Stimulated activated CD8-positive, alpha-beta memory T cell treated with anti-CD3 and anti-CD28 coated beads, Interleukin-4, amount 100 ng/mL, for 1 hour (primary cell): ENCODE measurements at places on chromosomes 11 and 22.

DNA sequence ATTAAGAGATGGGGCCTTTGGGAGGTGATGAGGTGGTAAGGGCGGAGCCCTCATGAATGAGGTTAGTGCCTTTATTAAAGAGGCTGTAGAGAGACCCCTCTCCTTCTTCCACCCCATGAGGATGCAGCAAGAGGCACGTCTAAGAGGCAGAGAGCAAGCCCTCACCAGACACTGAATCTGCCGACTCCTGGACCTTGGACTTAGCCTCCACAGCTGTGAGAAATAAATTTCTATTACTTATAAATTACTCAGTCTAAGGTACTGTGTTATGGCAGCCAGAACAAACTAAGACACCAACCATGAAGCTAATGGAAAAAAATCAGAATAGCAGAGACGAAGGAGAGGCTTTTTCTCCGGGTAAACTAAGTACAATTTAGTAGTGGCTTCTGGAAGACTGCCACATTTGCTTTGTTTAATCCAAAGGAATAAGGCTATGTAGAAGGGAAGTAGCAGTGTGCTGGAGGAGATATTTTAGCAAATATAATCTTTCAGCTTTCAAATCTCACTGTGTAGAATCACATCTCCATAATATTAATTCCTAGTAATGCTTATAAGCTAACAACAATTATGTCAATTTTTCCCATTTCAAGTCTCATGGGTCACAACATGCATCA, 12.3 kb upstream of the SIK2 start:
- no peak for DNase-seq

DNA sequence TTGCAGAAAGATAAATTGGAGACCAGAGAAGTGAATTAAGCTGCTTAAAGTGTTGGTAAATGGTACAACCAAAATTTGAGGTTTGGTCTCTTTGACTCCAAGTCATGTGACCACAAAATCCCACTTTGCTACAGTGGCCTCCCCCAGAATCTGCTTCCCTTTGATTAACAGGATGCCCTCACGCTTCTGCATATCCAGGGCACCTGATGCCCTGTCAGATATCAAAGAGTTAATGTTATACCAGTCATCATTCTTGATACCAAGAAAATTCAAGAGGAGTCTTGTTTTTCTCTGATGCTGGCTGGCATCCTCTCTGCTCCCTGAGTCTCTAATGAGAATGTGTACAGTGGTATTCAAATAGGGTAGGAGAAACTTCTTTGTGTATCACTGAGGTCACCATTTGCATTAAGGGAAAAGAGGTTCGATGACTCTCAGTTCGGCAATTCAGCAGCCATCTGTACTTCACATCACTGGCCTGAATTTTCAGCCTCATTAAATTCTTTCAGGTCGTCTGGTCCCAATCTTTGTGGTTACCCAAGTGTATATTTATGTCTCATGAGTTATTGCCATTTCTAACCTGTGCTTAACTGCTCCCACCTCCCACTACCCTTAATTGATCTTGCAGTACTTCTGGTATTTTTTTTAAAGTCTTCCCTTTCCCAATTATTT, 73.9 kb downstream of the BDNF start:
- DNase-seq, result no peak

DNA sequence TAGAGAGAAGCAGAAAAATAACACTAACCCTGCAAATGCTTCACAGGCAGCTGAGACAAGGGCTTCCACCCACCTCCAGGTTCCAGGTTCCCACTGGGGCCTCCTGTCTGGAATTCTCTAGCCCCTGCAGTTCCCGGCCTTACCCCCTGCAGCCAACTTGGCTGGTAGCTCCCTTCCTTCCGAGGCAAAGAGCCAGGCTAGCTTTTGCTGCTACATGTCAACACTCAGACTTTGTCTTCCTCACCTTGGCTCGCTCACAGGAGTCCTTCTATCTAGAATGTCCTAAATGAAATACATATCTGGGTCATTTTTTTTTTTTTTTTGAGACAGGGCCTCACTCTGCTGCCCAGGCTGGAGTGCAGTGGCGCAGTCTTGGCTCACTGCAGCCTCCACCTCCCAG, 9.9 kb upstream of the TTLL1 start:
- no peak for DNase-seq

GRCh38 chr11:34614344-34615104, 6.4 kb upstream of the EHF start:
- DNase-seq, result no peak

- DNase-seq, result no peak
These were observed 1747.2 kb upstream of the RAG2 start for GRCh38 chr11:38345286-38345685.

DNA sequence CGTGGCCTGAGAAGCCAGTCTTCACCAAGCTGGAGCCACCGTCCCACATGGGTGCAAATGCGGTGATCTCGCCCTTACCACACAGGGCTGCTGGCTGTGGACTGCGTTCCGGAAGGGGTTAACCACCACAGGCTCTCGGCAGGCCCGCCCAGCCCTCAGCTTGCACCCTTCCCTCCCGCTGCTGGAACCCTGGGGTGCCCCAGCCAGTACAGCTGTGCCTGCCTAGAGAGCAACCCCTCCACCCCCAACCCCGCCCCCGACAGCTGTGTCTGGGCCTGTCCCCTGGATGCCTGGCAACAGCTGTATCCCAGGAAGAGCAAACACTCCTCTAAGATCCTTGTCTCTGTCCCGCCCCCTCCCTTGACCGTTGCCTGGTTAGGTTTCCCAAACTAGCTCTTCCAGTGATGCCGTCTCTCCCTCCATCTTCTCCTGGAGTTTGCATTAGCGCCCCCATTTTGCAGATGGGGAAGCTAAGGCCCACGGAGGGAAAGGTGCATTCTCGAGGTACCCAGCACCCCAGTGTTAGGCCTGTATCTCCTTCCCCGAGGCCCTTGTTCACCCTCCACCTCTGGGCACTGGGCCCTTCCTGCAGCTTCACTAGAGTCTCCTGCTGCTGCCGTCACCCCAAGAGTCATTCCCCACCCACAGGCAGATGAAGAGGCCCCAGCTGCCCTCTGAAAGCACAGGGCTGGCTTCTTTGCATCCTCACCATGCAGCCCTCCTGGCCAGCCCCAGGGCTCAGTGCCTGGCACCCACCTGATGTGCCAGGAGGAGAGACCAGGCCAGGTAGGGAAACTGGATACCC, 12.6 kb upstream of the COX8A start:
- no peak for DNase-seq

GRCh38 chr11:121478895-121479697, 26.3 kb upstream of the SORL1-AS1 start:
- DNase-seq, result no peak

GRCh38 chr11:81373986-81374385, 1359.7 kb downstream of the FAM181B start:
- no peak for DNase-seq

- DNase-seq, result no peak
These were observed 33.1 kb upstream of the CARD16 start for GRCh38 chr11:105078283-105078682.

GRCh38 chr11:42195289-42196013, 736.0 kb upstream of the LRRC4C start:
- DNase-seq, result no peak

GRCh38 chr22:37230673-37231405, 13.2 kb downstream of the RAC2 start:
- DNase-seq, result no peak

DNA sequence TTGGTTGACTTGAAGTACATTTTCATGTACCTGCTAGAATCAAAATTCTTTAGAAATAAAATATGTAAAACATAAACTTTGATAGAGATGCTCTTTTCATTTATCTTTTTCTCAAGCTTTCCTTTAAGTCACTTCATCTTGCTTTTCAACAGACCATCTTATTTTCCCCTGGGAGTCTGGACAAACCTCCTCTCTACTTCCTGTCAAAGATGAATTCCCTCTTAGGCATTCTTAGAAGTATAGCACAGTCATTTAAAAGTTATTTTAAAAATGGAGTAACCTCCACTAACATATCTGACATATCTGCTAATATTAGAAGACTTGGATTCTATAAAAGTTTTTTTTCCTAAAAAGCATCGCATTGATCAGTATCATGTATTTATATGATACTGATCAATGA, 84.8 kb upstream of the PAX6 start:
- DNase-seq, result no peak

GRCh38 chr11:36635066-36635862, 37.2 kb upstream of the RAG2 start:
- DNase-seq, result no peak

DNA sequence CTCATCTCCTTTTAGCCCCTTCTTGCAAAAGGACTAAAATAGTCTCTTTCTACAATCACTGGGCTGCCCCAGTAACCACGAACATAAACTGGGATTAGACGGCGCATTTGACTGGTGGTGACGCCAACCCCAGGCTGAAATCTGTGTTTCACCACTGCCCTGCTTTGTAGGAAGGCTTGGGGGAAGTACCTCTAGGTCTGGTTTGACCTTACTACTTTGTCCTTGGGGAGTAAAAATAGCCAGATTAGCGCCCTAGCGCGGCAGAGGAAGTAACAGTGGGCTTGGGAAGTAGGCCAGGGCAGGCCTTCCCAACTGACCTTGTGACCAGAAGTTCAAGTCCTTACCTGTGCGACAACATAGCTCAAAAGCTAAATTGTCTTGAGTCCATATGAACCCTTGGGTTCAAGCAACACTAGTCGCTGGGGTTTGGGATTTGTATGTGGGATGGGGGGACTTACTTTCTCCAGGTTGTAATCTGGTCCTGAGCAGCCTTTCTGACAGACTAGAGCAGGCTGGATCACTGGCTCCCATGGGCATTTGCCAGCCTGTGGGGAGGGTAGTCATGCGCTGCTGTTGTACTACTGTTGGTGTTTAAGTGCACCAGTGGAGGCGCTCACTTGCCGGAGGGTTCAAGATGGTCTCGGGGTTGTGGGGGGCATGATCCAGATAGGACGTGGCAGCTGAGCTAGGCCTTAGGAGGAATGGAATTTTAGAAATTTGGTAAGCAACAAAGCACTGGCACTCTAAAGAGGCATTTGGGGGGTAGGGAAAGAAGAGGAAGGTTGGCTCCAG, 953 bp upstream of the PACS1 start:
- DNase-seq, result no peak

- no peak for DNase-seq
These were observed 99.2 kb downstream of the GALNT18 start for GRCh38 chr11:11522591-11522990.

GRCh38 chr22:38740754-38741153, 15.0 kb downstream of the SUN2 start:
- DNase-seq, result no peak

DNA sequence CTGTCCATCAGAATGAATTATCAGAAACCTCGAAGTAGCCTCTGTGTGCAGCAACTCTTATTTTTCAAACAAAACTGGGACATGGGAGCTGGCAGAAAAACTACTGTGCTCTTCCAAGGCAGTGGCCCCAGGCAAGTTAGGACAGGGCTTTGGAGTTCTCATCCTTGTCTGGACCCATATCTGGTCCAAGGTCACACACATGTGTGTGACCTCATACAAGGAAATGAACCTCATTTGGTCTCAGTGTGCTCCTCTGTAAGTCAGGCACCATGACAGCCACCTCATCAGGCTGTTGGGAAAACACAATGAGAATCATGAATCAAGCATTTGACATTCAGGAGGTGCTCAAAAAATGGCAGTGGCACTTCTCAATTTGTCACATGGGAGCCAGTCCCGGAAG, 25.8 kb downstream of the LARGE1 start:
- no peak for DNase-seq

DNA sequence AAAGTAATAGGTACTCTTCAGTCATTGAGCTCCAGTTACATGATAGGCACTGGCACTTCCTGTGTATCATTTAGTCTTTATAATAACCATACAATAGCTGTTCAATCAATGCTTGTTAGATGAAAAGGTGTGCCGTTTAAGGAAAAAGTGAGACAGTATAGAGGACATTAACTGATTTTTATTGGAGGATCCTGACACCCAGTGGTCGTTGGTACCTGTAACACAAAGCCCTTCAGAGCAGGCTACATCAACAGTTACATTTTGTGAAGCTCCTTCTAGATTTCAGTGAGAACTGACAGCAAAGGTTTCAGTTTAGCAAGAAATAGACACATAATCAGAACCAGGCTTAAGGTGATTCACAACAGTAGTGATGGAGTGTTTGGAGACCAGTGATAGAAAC, 44.2 kb downstream of the CCDC81 start:
- no peak for DNase-seq

DNA sequence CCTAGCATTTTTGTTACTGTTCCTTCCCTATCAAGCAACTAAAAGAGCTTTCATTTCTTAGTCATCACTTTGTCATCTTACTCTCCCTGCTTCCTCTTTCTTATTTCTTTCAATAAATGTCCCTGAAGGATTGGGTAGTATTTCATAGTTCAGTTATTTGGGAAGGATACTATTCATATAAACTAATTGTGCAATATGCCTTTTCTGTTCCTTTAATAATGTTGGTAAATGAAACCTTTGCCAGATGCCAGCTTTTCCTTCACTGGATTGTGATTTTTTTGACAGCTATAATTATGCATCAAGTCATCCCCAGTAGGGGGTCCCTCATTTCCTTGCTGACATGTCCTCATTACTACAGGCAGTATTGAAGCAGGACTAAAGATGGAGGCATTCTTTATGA, 101.7 kb downstream of the ATM start:
- no peak for DNase-seq

DNA sequence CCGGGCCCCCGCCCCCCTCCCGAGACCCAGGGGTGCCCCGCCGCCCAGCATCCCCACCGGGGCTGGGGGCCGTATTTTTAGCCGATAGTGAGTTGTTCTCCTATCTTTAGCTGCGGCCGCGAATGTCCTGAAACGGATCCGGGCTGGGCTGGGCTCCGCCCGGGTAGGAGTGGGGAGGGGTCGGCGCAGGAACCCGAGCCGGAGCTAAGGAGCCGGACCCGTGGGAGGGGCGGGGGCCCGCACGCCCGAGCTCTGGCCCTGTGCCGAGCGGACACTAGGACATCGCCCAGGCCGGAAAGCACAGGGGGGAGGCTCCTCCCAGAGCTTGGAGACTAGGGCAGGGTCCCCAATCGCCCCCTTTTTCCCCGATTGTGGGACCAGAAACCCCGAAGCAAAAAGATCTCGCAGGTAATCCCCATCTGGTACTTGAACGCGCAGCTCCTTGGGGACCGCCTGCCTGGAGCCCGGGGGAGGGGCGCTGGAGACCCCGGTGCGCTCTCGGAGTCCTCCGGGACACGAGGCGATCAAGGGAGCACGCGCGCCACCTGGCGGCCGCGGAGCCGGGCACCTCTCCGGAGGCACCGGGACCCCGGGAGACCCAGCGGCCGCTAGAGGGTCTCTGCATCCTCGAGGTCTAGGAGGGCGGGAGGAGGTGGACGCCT, 669 bp downstream of the CDC42EP2 start:
- peak; percentile 63 for DNase-seq
